ENCODE measurements at places on chromosomes 12 and 14.

GRCh38 chr14:68104518-68104917, 284.9 kb downstream of the RAD51B start:
- DNase-seq = no peak

DNA sequence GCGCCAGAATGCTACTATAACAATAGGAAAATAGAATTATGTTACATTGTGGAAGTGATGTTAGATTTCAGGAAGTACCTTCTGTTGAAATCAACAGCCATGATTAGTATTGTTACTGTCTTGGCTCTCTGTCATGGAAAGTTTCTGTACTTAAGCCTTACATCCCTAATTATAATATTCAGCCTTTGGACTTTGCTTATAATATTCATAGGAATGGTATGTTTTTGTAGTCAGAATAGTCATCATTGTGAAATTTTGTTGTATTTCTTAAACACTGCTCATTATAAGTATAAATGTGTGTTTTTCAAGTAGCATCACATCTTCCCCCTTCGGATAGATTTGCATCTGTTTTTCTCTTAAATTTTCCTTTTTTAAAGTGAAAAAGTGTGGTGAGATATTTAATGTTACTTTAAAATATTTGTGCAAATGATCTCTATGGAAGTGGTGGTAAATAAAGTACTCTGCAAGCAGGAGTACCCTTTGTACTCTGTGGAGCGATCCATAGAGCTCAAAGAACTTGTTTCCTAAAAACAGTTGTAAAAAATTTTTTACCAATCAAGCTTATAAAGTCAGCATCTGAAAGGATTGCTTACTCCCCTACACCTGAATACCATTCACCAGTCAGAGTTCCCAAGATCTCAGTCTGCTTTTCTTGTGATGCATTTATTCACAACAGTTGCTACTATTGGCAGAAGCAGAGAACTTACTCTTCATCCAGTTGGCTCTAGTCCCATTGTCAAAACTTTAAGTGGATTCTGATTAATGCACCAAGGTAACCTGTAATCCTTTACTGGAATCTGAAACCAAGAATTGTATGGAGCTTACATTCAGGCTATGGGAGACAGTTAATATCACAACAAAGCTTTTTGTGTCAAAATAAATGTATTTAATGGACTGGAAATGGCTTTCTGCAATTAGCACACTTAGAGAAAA, 87.8 kb downstream of the RIC8B start:
- DNase-seq = no peak

DNA sequence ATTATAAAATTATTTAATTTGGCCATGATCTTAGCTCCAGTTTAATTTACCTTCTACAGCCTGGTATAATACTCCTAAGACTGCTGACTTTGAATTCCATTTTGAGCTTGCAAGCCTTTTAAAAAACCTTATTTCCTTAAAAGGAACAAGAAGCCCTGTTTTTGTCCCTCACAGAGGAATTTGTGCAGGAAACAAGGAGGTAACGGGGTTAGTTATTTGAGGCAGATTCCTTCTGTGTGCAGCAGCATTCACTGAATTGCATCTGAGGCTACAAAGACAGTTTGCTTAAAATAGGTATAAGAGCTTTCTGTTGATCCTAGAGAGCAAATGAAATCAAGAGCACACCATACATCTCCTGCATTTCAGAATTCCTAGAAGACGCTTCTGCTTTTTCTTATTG, 403.3 kb upstream of the PRICKLE1 start:
- DNase-seq = no peak

DNA sequence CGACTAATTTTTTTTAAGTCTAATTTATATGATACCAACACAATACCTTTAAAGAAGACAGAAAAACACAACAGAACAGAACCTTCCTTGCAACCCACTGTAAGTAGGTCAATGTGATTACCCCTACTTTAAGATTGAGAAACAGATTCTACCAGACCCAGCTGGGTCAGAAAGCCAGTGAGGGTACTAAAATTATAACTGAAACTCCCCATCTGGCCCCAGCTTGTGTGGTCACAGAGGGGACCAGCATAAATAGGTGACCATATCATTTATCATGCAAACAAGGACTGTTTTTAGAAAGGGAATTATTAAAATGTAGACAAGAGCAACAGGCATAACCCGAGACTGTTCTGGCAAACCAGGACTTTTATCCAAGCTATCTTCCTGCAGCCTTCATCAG, 30.1 kb upstream of the FRMD6 start:
- DNase-seq = no peak

- no peak for DNase-seq
Observed at GRCh38 chr12:52524241-52524897, 4.2 kb upstream of the KRT5 start.

DNA sequence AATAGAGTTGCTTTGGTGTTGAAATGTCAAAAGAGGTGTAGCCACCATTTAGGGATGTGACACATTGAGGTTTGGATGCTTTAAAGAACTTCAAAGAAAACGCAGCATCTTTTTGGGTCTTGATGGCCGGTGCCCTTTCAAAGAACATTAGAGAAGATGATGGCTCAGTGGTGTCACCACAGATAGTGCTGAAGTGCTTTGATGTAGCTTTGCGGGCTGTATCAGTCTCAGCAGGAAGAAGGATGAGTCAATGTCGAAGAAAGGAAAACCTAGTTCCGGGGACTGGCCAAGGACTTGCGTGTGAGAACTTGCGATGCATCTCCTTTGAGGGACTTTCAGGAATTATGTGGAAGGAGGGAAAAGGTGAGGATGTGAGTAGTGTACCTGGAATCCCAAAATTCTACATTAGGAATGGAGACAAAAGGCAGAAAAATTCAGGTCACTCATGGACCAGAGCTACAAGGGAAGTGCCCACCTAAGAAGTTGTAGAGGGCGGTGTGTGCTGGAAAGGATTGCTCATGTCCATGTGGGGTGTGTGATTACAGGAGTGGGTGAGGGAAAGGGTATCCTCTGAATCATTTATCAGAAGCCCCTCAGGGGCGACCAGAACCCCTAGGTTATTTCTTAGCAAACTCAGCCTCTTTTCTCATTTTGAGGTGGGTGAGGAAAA, 39.7 kb upstream of the GZMB start:
- DNase-seq = no peak

GRCh38 chr14:74402401-74403251, 23.4 kb downstream of the SYNDIG1L start:
- no peak for DNase-seq

GRCh38 chr12:92802906-92803305, 100.1 kb downstream of the PLEKHG7 start:
- DNase-seq = no peak

- no peak for DNase-seq
Observed at GRCh38 chr12:112111931-112112330, 3.3 kb upstream of the NAA25 start.

GRCh38 chr12:13197526-13198143, 1.1 kb downstream of the EMP1 start:
- no peak for DNase-seq

- no peak for DNase-seq
Observed at GRCh38 chr12:45231515-45232145, 15.7 kb downstream of the ANO6 start.

DNA sequence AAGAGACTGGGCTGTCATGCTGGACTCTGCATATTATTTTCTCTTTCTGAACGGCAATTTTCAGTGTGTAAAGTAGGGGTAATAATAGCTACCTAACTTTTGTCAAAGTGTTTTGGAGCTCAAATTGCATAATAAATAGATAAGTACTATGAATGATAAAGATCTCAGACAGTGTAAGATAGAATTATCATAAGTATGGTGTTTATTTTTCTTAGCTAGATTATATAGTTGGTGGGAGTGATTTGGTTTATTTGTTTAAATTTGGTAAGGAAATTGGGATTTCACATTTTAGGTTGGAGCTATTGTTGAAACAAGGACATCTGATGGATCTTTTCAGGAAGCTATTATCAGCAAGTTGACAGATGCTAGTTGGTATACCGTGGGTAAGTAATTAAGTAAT, 7.4 kb downstream of the ARID4A start:
- no peak for DNase-seq

DNA sequence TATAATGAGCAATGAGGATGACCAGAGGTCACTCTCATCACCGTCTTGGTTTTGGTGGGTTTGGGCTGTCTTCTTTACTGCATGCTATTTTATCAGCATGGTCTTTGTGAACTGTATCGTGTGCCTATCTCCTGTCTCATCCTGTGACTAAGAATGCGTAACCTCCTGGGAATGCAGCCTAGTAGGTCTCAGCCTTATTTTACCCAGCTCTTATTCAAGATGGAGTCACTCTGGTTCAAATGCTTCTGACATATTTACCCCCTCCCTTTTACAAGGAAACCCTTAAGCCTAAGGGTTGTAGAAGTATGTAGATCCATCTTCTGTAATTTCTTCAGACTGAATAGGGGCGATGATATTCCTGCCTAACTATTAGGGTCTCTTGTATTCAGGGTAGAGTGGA, 8.4 kb downstream of the IFI27L1 start:
- no peak for DNase-seq

GRCh38 chr14:92154283-92154942, 32.6 kb downstream of the CPSF2 start:
- DNase-seq = no peak

DNA sequence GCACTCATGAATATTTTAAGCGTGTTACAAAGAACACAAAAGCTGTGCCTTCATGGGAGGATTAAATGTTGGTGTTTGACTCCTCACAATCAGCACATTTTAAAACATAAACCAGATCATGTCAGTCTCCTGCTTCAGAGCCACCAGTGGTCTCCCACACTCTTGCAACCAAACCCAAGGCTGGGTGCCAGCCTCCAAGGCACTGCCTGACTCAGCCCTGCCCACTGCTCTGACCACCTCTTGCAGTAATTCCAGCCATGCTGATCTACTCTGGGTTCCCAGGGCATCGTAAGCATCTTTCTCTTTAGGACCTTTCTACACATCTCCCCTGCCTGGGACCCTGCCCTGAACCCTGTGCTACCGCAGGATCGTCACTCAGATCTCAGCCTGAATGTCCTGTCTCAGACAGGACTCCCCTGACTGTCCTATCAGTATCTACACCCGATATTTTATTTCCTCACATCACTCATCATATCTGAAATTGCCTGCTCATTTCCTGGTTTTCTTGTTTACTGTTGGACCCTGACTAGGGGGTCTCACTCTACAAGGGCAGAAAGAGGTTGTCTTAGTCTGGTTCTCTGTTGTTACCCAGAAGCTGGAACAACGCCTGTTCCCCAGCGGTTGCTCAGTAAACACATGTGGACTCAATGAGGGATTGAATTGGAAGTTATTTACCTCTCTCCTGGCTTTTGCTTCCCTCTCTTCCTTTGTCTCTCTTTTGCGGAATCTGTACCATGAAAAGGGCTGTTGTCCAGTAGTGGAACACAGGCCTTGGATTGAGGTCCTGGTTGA, 449.8 kb downstream of the RAD51B start:
- no peak for DNase-seq

DNA sequence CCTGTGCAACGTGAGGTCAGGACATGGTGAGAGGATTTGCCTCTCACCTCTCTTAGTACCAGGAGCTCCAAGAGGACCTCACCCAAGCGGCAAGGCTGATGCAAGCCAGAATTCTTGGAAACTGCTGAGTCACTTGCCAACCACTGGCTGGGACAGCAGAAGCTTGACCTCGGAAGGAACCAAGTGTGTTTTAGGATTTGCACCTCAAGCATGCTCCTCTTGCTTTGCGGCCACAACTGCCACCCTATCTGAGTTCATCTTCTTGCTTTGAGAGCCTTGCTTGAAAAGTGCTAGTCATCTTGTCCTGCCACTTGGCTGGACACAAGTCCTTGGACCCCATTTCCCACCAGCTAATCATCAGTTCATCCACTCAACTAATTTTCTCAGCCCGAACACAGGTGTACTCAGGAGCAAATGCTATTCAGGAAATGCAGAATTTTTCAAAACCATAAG, 195.8 kb downstream of the SLC25A21 start:
- DNase-seq = no peak

DNA sequence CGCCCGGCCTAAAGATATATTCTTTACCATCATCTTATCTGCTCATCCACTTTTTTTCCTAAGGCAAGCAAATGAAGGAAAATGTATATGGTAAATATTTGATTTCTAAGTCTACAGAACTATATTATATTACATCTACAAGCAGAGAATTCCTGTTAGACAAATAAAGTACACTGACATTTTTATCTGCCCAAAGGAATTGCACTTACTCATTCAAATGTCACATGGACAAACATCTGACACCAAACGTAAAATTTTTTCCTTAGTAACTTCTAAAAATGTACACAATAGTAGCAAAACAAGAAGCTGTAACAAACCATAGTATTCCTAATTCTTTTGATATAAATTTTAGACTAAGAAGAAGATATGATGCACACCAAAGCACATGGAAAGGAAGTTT, 51.0 kb downstream of the SPPL3 start:
- DNase-seq = no peak
